Activated T-cell treated with anti-CD3 and anti-CD28 coated beads for 4 hours (primary cell): ENCODE measurements at places on chromosomes 2 and 18.

- no peak for DNase-seq
Measured at GRCh38 chr2:190877436-190877835, 3.2 kb upstream of the GLS start.

GRCh38 chr2:239197146-239197545 lies 203.7 kb downstream of the HDAC4 start:
- no peak for DNase-seq

DNA sequence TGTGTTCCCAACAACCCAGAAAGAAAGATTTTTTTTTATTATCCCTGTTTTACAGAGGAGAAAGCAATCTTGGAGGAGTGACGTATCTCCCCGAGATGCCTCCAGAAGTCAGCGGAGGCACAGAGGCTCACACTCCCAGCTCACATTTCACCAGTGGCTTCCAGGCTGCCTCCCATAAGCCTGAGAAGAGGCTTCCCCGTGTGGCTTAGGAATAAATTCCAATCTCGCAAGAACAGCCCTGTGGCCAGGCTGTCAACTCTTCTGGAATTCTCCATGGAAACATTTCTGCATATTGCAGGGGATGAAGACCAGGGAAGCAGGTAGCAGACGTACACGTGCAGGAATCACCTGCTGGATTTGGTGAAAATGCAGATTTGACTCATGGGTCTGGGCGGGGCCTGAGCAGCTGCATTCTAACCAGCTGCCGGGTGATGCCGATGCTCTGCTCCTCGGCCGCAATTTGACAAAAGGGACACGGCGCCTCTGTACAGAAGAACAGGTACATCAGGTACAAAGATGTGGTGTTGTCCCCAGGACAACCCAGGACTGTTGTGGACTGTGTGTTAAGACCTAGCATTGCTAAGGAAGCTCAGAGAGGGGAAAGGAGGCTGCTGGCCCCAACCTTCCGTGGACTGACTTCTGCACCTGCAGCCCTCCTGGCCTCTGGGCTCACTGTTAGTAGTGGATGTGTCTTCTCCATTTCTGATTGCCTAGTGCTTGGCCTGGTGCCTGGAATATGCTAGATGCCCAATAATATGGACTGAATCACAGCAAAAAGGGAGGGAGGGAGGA lies 114.2 kb upstream of the ID2 start:
- no peak for DNase-seq

DNA sequence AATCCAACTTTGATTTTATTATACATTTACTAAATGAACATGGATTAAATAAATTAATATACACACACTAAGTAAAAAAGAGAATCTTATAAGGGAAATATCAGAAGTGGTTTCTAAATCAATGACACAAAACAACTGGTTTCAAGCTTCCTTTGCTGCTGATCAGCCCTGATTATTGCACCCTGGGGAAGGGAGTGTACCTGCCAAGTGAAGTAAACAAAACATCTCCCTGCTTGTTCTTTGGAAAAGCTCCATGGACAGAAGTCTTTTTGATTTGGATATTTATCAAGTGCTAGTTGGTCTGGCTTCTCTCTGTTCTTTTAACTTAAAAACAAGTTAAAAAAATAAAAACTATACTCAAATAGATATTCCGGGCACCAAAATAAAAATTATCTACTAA lies 190.1 kb downstream of the PDE11A start:
- no peak for DNase-seq

DNA sequence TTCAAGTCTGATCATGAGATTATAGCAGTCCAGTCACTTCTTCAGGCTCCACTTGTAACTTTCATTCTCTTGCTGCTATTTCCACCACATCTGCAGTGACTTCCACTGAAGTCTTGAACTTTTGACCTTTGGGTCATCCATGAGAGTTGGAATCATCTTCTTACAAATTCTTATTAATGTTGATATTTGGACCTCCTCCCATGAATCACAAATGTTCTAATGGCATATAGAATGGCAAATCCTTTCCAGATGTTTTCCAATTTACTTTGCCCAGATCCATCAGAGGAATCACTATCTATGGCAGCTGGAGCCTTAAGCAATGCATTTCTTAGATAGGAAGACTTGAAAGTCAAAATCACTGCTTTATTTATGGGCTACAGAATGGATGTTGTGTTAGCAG lies 159.4 kb downstream of the LTBP1 start:
- DNase-seq, result no peak

DNA sequence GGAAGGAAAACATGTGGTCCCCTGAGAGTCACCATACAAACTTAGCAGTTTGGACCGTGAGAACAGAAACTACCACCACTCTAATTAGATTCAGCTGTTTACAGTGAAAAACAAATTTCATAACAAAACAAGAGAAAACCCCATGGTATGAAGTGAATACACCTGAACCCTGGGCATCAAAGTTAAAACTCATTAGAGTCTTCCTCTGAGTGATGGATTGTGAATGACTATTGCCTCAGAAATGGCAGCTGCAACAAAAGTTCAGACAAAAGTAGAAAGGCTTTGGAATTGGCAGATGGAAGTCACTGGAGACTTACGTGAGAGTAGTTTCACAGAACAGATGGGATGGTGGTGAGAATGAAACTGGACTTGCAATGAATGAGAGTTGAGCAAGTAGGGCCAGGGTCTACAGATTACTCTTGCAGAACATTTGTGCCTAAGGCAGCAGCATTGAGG lies 98.0 kb downstream of the AAK1 start:
- no peak for DNase-seq

DNA sequence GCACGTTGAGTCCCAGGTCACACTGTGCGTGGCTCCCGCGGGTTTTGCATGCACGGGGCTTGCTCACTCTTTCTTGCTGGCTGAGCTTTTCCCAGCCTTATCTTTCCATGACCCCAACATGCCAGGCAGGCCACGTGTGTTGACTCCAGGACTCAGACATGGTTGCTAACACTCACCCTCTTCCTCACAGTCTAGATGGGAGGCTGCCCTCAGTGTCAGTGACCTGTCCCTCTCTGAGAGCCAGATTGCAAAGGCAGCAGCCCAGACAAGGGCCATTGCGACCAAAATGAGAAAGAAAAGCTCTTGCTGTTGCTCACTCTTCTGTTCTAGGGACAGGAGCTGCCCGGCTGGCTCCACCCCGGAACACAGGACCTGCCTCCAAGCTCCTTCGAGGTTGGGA lies 113.7 kb downstream of the TMEM18 start:
- DNase-seq, result no peak

- DNase-seq, result no peak
Measured at GRCh38 chr2:145617906-145618305, 1098.0 kb upstream of the ZEB2 start.

DNA sequence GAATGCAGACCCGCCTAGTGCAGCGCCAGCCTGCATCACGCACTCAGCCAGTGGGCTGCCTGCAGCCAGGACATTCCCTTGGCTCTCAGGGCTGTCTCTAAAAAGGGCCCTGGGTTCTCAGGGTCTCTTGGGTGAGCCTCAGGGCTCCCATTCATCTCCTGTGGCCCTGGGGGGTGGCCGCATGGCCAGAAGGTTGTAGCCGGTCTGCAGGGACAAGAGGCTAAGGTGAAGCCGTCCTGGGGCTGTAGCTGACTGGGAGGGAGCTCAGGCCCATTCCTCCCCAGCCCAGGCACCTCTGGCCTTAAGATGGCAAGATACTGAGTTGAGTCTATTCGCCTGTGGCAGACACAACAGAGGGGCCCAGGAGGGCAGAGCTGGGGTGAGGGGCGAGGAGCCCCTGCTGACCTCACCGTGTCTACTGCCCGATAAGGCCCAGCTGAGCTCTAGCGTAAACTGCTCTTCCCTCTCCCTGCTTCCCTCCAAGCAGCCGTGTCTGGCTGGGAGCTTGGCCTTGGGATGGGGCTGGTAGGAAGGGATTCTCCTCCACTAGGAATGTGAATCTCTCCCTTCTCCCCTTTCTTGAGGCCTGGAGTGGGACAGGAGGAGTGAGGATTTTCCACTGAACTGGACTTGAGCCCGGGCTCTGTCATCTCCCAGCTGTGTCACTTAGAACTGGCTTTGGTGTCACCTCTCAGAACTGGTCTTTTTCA lies 37.9 kb downstream of the INHBB start:
- DNase-seq, result no peak

GRCh38 chr2:209534228-209534627 lies 110.4 kb downstream of the MAP2 start:
- no peak for DNase-seq

GRCh38 chr18:10320791-10321190 lies 133.6 kb upstream of the APCDD1 start:
- no peak for DNase-seq

DNA sequence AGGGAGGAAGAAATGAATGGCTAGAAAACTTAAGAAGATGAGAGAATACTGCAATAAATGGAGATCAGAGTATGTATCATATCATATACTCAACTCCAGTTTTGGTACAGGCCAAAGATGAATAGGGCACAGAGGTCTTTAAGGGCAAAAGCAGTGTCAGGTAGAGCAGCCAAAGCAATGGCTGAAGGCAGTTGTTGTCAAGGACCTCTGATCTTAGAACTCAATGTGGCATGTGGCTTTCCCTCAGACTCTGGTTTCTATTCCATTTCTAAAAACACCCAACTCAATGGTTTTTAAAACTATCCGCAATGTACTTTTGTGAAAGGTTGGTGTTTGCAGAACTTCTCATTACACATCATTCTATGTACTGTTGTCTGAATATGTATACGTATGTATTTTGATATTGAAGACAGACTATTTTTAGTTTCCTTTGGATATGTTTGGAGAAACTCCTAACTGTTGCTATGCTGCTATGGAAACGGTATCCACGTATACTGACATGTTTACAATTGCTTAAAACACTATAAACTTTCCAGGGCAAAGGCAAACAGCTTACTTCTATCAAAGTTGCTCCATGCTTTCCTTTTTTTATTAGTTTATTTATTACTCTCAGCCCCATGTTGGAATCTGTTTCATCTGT lies 58.1 kb upstream of the PELI1 start:
- DNase-seq, result no peak

DNA sequence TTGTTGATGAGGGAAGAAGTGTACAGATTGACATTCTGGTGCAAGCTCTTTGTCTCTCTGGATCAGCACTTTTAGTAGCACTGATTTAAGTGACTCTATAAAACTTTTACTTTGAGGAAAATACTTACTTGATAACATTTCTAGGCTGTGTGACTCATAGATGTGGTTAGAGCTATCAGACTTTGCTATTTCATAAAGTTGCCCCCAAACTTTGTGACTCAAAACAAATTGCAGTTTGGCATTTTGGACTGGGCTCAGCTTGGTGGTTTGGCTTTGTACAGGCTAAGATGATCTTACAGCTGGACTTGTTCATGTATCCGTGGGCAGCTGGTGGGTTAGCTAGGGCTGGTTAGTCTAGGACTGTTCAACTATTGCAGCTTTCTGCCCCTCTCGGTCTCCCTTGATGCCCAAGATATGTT lies 42.1 kb upstream of the GLS start:
- no peak for DNase-seq

GRCh38 chr2:20217041-20217970 lies 7.6 kb downstream of the SDC1 start:
- DNase-seq, result no peak

GRCh38 chr2:8607606-8608005 lies 74.2 kb upstream of the ID2 start:
- no peak for DNase-seq

GRCh38 chr2:162062559-162062958 lies 11.5 kb downstream of the DPP4 start:
- DNase-seq, result no peak

DNA sequence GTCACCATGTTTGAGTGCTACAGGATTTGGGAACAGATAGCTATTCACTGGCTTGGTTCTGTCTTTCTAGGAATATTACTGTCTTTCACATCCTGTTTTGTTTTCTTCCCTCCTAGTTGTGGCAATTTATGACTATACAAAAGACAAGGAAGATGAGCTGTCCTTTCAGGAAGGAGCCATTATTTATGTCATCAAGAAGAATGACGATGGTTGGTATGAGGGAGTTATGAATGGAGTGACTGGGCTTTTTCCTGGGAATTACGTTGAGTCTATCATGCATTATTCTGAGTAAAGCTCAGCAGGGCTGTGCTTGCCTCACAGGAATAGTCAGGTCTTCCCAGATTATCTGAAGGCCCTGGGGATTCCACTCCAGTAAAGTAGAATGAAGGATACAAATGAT lies 98.9 kb downstream of the ABI2 start:
- no peak for DNase-seq

DNA sequence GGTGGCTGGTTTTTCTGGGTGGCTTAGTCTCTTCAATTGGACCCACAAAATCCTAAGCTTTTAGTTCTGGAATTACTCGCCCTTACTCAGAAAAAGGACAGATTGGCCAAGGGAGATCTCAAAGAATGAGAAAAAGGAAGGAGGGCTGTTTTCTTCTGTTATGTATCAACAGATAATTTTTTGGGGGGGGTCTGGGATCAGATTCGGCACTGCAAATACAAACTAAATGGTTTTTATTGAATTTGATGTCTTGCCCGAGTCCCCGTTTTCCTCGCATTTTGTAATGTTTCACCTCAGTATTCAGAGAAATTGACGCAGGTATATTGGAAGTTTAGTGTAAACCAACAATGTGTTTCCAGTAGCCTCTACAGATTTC lies 762 bp downstream of the YIPF4 start:
- DNase-seq, result no peak

DNA sequence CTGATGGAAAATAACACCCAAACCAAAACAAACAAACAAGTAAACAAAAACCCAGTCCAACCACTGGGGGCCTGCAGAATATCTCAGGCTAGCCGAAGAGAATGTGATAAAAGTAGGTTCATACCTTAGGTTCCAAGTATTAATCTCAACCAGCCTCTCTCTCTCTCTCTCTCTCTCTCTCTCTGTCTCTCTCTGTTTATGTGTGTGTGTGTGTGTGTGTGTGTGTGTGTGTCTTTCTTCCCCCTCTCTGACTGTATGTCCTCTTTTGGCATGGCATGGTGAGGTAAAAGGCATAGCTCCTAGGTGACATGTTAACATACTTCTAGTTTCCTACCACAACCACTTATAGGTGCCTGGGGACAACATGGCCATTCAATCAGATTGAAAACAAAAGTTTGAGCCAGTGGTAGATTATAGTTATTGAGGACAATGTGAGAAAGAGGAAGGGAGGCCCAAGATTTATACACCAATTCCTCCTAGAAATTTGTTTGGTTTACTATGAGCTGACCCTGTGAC lies 93.0 kb downstream of the SETBP1 start:
- DNase-seq, result no peak

DNA sequence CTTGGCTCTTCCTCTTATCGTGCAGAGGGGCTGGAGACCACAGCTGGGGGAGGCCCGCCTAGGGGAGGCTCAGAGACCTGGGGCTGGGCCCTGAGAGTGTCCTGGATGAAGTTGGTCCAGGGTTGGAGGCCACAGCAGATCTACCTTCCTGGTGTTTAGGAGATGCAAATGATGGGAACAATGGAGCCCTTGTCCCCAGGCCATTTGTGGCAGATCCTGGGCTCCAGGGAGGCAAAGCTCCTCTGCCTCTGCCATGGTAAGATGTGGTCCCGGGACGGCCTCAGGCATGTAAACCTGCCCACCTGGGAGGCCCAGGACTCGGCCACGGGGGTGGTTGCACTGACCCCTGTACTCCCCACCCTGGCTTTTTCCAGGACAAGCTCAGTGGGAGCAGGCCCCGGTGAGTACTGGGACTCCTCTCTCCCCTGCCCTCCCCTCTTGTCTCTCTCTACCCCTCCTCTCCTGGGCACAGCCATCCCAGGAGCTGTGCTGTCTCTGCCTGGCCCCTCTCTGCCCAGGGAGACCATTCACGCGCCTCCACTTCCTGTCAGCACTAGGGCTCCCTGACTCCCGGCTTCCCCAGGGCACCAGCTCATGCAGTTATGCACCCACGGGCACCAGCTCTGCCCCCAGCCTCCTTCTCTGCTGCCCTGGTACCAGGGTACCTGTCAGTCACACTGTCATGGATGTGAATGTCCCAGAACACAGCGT lies 10.9 kb downstream of the SH2D6 start:
- no peak for DNase-seq
